ENCODE measurements at places on chromosomes 5 and 9. TPM values are rescaled to one million over a fixed set of nuclear protein-coding genes. Genes with fewer than 3 reads are reported as not detected.

The CER1 gene
- total RNA-seq, result not detected

The LCN1 gene
- not detected for total RNA-seq

The FST gene
- total RNA-seq, result 0.14 TPM

The HACD4 gene
- total RNA-seq, result 2.0 TPM

The C7 gene
- total RNA-seq, result not detected

DNA sequence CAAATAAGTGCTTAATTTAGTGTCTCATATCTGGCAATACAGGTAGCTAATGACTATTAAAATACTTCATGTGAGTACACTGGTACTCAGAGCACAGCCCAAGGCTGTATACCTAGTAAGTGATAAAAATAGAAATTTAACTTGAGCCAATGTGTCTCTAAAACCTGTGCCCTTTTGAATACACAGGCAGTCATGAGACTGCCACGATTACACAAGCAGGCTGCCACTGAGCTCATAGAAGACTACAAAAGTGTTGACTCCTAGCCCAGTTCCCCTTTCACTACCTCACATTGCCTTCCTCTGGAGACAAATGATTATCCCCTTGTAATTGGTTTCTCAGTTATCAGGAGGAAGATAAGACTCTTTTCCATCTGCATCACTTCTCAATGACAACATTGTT, 66.3 kb upstream of the PAPPA start:
- DNase-seq, result peak; percentile 49

DNA sequence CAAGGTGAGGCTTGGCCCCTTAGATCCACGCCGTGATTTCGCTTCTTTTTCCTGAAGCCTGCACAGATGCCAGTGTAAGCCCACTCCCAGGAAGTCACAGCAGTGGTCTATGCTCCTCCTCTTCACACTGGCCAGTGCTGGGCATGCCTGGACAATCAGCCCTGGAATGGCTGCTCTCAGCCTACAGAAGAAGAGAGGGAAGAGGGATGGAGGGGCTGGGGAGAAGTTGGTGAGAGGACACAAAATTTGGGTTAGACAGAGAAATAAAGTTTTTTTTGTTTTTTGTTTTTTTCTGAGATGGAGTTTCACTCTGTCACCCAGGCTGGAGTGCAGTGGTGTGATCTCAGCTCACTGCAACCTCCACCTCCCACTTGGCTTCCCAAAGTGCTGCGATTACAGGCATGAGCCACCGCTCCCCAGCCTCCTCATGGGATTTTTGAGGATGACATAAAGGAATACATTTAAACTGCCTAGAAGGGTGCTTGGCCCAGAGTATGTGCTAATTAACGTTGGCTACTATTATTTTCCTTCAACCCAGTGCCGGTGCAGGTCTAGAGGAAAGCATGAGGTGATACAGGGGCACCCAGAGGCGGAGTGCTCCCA, 830 bp downstream of the S100Z start:
- no peak for DNase-seq

DNA sequence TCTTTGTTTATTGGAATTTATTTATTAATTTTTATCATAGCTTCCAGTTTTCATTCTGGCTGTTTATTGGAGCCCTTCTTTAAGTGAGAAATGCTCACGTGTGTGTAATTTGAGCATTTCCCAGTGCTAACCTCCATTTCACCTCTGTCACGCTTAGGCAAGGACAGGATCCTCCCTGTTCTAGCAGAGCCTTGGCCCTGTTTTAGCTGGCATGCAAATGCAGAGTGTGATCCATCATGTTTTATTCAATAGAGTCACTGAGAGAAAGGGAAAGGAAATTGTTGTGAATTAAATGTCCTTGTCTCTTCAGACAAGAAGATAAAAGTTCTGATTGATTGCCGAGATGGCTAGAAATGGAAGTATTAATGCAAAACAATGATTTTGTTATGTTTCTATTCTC, 137.3 kb upstream of the ACO1 start:
- no peak for DNase-seq

GRCh38 chr9:33794560-33794959, 801 bp upstream of the PRSS3 start:
- no peak for DNase-seq

DNA sequence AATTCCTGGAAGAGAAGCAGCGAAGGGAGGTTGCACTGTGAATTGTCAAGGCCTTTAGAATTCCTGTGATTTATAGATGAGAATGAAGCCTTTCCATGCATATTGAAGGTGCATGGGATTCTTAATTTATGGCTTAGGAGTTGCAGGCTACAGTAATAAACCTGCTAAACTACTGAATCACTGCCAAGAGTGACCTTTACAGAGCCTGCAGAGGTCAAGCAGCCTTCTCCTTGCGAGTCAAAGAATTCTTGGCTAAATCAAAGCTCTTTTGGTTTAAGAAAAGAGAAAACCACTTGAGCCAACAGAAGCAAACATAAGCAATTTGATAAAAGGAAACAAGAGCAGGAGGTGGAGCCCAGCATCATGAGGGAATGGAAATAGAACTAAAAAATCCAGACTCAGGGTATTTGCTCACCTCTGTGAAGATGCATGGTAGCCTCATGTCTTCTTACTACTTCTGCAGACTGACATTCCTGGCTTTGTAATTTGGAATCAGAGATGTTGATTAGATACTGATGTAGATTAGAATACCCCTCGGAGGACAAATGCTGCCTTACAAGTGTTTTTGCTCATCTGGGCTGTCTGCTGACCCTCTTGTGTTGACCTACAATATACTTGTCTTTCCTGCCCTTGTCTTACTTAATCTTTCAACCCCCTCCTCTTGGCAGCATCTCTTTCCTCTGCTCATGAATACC, 90.3 kb upstream of the IFNK start:
- DNase-seq, result no peak

GRCh38 chr5:5291357-5291756, 131.1 kb upstream of the ICE1 start:
- DNase-seq, result no peak

DNA sequence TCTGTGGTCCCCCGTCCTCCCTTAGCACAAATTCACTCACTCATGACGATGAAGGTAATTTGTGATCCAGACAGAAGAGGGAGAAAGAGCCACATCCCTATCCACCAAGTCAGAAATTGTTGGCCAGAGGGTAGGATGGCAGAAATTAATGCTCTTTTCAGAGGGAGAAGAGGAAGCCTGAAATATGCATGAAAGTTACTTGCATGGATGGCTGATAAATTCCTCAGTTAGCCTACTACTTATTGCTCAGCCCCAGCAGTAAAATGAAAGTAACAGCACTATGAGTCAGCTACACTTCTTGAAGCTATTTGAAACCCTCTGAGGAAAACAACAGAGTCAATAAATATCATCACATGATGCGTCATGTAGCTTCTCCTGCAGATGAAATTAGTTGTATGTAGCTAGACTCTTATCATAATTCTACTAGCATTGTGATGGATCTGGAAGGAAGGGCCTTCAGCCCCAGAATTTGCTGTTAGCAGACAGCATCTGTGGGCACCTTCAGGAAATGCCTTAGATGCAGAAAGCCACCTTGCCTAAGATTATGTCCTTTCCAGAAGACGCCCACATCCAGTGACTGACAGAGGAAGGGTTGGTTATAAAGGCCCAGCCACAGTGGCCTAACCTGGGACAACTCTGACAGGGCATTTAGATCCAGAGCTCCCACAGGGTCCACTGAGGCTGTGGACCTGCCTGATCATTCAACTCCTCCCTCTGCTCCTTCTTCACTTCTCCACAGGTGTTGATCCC, 81.2 kb upstream of the CCDC112 start:
- peak; percentile 87 for DNase-seq

DNA sequence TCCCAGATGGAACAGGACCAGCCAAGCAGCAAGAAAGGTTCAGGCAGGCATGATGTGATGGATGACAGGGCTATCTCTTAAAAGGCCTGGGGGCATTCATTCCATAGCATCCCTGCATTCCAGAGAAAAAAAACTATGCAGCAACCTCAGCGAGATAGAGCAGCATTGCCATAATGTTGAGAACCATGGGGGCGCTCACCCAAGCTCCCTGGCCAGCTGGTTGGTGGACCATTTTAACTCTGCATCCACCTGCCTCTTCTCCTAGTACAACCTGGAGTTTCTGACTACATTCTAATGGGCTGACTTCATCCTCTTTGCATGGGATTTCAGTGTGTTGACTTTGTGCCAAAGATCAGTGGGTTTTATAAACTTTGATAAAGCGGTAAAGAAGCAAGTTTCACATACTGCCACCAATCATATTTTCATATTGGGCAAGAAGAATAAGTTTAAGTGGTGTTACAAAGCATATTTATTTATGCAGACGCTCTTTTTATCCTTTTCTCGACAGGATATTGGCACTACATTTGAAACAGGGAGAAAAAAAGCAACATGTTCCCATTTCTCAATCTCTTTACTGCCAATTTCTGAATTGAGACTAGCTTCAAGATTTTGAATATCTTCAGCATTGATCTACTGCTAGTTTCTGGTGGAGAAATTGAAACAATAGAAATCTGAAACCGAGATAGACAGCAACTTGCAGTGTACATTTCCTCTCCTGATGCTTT, 378.3 kb upstream of the WWC1 start:
- DNase-seq, result no peak

GRCh38 chr5:158552241-158552640, 547.5 kb downstream of the EBF1 start:
- no peak for DNase-seq
